ENCODE measurements at places on chromosomes 1 and 21.

- DNase-seq = no peak
- H3K27ac ChIP-seq = no peak overlapping the region
- no peak overlapping the region for H3K4me3 ChIP-seq
- no peaks in the 10 kb centered on the region for H3K36me3 ChIP-seq
- peaks cover 10% of the 10 kb centered on the region for H3K27me3 ChIP-seq
Measured at GRCh38 chr1:208120431-208120790, 123.8 kb downstream of the PLXNA2 start.

GRCh38 chr1:225253784-225254183 lies 174.1 kb downstream of the LBR start:
- no peak overlapping the region for H3K4me3 ChIP-seq
- DNase-seq = no peak
- H3K36me3 ChIP-seq = peaks cover 2% of the 10 kb centered on the region

- H3K4me3 ChIP-seq = peak overlapping the region; percentile 6
- H3K27me3 ChIP-seq = no peaks in the 10 kb centered on the region
- DNase-seq = no peak
- H3K4me1 ChIP-seq = peaks cover 76% of the 10 kb centered on the region
- H3K27ac ChIP-seq = peak overlapping the region; percentile 74
Measured at GRCh38 chr1:19429611-19430010, 55.7 kb downstream of the CAPZB start.

DNA sequence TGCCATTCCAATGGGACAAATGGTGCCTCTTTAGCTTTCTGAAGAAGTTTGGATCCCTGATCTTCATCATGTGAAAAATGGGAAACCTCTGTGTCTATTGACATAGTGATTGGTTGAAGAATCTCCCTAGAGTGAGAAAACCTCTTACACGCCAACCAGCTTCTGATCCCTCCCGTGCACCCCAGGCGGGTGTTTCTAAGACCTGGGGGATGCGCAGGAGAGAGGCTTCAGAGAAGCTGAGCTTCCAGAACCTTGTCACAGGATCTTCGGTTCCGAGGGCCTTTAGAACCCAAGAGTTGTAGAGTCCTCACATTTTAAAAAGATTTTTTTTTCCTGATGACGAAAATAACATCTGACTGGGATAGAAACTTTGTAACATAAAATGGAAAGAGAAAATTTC lies 11.3 kb downstream of the PODN start:
- DNase-seq = no peak
- H3K36me3 ChIP-seq = no peaks in the 10 kb centered on the region
- H3K27me3 ChIP-seq = no peaks in the 10 kb centered on the region

- no peak for DNase-seq
- peaks cover 9% of the 10 kb centered on the region for H3K36me3 ChIP-seq
Measured at GRCh38 chr21:33645730-33646129, 3.4 kb downstream of the ITSN1 start.

DNA sequence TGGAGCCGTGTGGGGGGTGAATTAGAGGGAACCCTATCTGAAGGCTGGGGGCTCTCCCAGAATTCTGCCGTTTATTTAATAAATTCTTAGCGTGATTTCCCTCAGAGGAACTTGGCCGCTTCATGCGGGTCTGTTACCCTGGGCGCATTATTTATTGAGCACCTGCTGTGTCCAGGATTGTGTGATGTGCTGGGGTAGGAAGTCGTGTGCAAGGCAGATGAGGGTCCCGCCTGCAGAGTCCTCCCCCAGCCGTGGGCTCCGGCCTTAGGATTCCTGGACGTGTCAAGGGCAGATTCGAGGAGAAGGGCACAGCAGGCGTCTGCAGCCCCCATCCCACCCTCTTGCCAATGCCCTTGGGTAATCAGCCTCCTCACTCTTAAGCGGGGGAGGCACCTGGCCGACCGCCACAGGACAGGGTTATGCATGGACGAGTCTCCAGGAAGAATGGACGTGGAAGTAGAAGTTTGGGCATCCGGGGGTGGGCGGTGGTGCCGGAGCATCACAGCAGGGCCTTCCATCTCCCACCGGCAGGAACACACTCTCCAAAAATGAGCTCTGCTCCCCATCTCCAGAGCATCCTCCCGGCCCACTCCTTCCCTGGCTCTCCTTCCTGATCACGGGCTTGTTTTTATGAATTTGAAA lies 233.3 kb upstream of the C1orf174 start:
- no peak overlapping the region for H3K27ac ChIP-seq
- H3K4me1 ChIP-seq = no peaks in the 10 kb centered on the region
- no peak for DNase-seq
- H3K4me3 ChIP-seq = no peak overlapping the region
- peaks cover 17% of the 10 kb centered on the region for H3K27me3 ChIP-seq

- no peaks in the 10 kb centered on the region for H3K4me1 ChIP-seq
- no peak overlapping the region for H3K27ac ChIP-seq
- no peak overlapping the region for H3K4me3 ChIP-seq
- no peaks in the 10 kb centered on the region for H3K27me3 ChIP-seq
- no peak for DNase-seq
Measured at GRCh38 chr21:21898801-21899200, 900.6 kb downstream of the NCAM2 start.

GRCh38 chr1:181160998-181161870 lies 72.7 kb downstream of the IER5 start:
- peak overlapping the region; percentile 76 for H3K27ac ChIP-seq
- H3K27me3 ChIP-seq = no peaks in the 10 kb centered on the region
- no peak overlapping the region for H3K4me3 ChIP-seq
- H3K4me1 ChIP-seq = peaks cover 23% of the 10 kb centered on the region

GRCh38 chr1:232984577-232985425 lies 34.4 kb downstream of the NTPCR start:
- H3K27ac ChIP-seq = no peak overlapping the region
- H3K36me3 ChIP-seq = peaks cover 6% of the 10 kb centered on the region
- H3K4me3 ChIP-seq = no peak overlapping the region
- DNase-seq = no peak
- no peaks in the 10 kb centered on the region for H3K4me1 ChIP-seq

- no peak overlapping the region for H3K4me3 ChIP-seq
- DNase-seq = no peak
- no peaks in the 10 kb centered on the region for H3K4me1 ChIP-seq
- no peaks in the 10 kb centered on the region for H3K36me3 ChIP-seq
Measured at GRCh38 chr1:220378571-220379302, 106.5 kb upstream of the RAB3GAP2 start.
